ENCODE measurements at places on chromosomes 2 and 18.

- DNase-seq, result no peak
These were observed 26.2 kb downstream of the TAF4B start for GRCh38 chr18:26252411-26252810.

DNA sequence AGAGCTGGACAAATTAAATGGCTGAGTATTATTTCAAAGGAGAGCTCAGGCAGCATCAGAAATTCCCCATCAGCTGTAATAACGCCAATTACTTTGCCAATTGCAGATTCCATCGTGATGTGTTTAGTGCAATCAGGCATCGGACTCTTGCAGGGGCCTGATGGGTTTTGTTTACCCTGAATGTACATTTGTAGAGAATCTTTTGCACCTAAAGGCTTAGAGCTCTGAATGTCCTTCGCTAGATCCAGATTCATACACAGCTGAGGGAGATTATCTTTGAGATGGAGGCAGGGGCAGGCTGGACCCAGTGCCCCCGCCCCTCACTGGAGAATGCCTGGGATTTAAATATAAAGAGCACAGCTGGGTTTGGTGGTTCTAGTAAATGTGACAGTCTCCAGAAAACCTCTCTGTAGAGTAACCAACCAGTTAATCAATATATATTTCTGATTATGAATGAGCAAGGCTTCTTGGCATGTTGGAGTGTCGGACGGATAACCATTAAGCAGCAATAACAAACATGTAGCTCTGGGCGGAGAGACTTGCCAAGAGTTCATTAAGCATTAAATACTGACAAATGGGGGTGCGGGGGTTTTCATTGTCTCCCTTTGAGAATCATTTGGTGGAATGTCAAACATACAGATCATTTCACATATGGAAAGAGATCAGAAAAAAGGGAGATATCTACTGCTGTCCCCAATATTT, 200.9 kb downstream of the SETBP1 start:
- no peak for DNase-seq

DNA sequence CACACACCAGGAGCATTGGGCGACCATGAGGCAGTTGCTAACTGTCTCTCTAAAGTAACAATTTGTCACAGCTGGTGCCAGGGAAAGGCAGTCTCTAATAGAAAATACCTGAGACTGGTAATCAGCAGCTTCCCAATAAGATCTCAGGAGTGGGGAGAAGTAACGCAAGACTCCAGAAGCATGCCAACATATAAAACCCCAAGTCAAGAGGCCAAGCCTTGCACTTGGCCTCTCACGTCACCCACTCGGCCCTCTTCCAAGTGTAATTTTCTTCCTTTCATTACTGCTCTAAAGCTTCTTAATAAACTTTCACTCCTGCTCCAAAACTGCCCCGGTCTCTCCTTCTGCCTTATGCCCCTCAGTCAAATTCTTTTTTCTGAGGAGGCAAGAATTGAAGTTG, 455.6 kb upstream of the ACVR2A start:
- DNase-seq, result no peak

DNA sequence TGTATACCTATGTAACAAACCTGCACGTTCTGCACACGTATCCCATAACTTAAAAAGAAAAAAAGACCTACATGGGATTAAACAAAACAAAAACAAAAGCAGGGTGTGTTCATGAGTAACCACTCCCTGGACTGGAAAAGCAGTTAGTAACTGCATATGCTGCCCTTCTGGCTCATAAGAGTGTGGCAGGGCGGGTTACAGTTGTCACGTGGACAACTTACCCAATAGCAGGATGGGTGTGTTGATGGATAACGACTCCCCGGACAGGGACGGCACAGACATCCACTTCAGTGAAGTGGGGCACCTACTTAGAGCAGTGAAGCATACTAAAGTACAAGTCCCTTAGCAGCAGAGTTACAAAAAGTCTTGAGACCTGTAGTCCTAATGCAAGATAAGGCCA, 136.7 kb downstream of the CCBE1 start:
- DNase-seq, result peak; percentile 57

- no peak for DNase-seq
These were observed 808.1 kb downstream of the DCC start for GRCh38 chr18:53148123-53148522.

DNA sequence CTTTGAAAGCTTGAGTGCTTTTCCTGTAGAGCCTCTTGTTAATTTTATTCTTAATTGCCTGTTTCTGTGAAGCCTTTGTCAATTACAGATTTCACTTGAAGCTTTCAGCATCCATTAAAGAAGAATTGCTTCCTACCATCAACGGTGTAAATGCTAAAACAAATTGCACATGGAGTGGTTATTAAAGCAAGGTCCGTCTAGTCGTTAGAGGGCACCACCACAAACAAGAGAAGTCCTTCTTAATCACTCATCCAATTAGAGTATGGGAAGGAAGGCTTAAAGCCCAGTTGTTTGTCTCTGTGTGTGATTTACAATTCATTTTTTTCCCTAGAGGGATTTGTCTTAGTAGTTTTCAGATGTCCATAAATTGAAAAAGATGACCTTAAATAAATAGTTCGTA, 1.6 kb downstream of the KCNJ3 start:
- DNase-seq, result no peak

DNA sequence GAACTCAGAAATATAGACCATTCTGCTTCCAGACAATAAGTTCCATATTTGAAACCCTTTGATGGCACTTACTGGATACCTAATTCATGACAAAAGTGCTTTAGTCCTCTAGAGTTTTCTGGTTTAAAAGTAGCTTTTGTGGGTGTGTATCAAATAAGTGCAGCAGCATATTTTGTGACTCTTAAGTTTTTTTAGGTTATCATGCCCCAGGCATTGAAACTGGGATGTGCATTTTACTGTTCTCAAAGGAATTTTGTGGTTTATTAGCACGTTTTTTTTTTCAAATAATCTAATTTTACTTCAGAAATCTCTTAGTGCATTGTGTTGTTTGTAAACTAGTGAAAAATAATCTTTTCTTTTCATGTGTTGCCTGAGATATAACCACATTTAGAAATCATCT, 1.5 kb downstream of the XRCC5 start:
- DNase-seq, result no peak

DNA sequence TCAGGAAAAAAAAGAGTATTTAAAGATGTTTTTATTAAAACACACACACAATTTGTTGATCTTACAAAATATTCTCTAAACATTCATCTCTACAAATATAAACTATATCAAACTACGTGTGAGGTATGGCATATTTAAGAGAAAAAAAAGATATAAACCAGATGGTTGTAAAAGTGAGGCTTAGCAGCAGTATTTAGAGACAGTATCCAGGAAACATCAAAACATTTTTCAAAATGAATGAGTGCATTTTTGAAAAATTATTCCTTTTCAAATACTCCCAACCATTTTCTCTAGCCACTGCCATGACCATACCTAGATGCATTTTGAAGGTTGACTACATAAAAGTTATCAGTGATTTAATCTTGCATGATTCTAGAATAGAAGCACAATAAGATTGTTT, 38.2 kb upstream of the RAB27B start:
- no peak for DNase-seq

- no peak for DNase-seq
These were observed 24.2 kb upstream of the E2F6 start for GRCh38 chr2:11490194-11490593.

DNA sequence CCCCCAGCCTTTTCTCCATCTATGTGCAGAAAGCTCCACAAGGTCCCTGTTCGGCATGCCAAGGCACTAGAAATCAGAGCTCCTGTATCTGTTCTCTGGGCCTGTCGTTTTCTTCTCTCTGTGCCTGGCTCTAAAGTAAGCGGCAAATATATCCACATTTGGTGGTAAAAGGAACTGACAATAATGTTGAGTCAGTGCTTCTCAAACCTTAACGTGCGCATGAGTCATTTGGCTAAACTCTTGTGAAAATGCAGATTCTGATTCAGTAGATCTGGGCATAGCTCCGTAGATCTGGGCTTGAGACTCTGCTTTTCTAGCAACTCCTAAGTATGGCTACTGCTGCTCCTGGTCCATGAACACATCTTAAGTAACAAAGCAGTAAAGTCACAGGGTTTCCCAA, 16.5 kb upstream of the ACSL3 start:
- DNase-seq, result no peak

GRCh38 chr2:232239951-232240681, 138.4 kb upstream of the ALPP start:
- DNase-seq, result no peak

DNA sequence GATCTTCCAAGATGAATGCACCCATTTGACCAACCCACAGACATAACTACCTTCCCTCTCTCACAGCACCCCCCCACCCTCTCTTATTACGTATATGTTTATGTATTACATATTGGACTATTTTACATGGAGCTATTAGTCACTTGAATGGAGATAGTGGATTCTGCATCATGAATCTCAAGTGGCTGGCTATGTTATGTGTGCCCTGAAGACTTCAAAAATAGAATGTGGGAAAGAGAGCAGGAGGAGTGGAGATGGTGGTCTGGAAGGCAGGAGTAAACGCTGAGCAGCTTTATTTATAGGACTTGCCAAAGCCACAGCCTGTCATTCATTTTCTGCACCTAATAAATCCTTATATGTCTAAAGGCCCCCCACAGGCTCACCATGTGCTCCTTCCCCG, 4.9 kb downstream of the ANTXR1 start:
- DNase-seq, result no peak

DNA sequence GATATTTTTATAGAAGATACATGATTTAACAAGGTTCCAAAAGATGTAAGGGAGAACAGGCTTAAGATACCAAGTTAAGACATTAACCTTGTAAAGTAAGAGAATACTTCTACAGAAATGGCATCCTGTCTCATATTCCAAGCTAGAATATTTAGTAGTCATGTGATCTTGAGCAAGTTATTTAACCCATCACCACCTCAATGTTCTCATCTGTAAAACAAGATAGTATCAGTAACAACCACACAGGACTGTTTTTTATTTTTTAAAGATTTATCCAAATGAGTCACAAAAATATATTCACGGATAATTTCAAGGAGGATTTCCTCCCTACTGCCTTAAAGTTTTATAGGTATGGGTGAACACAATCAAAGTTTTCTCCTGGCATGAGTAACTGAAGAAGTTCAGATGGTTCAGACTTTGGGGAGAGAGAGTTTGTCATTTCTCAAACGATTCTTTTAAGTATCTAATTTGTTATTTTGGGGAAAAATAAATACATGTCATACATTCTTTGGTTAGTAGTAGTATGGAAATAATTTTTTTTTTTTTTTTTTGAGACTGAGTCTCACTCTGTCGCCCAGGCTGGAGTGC, 25.9 kb downstream of the ROCK1 start:
- DNase-seq, result no peak

DNA sequence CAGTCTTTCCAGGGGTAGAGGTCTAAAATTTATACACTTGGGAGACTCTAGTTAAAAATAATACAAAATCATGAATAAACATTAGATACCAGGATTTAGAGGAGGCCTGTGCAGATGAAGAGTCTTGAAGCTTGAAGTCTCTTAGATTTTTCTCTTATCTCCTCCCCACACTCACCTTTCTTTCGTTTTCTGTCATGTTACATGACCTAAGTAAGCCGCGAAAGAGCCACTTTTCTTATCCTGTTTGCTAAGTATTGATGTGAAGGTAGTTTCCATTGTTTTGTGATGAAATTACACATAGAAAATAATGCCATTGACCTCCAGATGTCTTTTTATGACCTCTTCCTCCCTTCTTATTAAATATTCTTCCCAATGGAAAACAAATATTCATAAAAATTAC, 367.8 kb downstream of the LRRTM1 start:
- no peak for DNase-seq

- no peak for DNase-seq
These were observed 22.0 kb downstream of the BABAM2 start for GRCh38 chr2:27912512-27912911.

DNA sequence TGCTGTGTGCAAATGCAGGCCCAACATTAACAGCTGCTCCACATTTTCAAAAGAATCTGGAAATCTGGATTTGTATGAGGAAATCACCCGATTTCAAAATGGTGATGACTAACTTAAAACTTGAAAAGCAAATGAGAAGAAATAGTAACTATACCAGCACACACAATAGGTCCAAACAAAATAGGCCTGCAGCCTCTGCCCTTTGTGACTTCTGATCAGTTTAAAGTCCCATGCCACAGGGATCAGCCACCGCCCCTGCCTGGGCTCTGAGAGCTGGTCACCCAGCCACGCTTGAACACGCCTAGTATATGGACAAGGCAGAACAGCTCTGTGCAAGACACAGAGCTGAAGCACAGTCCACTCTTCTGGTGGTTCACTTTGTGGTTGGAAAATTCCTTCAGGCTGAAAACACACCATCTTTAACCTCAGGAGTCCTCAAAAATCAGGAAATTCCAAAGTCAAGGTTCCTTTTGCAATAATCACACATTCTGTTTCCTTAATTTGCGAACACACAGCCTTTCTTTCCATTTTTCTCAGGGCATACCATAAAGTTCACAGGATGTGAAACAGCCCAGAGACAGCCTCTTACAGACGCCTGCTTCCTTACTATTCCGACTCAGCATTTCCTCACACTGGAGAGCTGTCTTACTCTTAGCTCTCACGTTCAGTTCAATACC, 150.1 kb upstream of the RIOK3 start:
- no peak for DNase-seq

DNA sequence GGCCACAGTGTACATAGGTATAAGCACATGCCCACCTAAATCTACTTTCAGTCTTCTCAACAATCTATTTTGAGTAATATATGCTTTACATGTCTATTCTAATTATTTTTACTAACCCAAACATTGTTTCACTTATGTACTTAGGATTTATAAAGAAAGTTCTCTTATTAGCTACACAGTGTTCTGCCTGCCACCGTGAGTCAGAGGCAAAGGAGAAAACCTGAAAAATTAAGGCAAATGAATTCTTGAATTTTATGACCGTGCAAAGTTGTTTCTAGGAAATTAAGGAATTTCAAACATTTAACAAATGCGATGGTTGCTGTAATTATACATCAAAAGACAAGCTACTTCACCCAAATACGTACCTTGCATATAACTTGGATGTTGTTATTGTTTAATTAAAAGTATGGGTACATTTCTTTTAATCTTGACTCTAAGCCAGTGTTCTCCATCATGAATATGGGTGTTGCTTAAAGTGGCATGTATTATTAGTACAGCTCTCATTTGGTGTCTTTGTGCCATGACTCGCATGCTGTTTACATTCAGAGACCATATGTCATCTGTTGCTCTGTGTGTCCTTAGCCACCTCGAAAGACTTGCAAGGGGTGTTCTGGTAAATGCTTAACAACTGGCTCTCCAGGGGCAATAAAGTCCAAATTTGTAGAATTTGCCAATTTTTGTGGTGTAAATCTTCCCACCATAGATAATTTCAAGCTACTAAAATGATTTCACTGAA, 154.3 kb upstream of the FN1 start:
- no peak for DNase-seq

GRCh38 chr2:163878718-163879117, 142.9 kb upstream of the FIGN start:
- no peak for DNase-seq

- DNase-seq, result no peak
These were observed 158.6 kb downstream of the PIK3C3 start for GRCh38 chr18:42113529-42114191.

- DNase-seq, result no peak
These were observed 4.8 kb downstream of the PDK1 start for GRCh38 chr2:172560721-172561120.

- no peak for DNase-seq
These were observed 484.8 kb upstream of the CNTNAP5 start for GRCh38 chr2:123540291-123540690.

Data from NCI-H187 treated with DMSO at 0.1 percent for 48 hours (cell line).